Jurkat, Clone E6-1 (cell line): ENCODE measurements at places on chromosomes 3 and 15.

- no peak for DNase-seq
These were observed 769.5 kb downstream of the GRM7 start for GRCh38 chr3:7630351-7630911.

DNA sequence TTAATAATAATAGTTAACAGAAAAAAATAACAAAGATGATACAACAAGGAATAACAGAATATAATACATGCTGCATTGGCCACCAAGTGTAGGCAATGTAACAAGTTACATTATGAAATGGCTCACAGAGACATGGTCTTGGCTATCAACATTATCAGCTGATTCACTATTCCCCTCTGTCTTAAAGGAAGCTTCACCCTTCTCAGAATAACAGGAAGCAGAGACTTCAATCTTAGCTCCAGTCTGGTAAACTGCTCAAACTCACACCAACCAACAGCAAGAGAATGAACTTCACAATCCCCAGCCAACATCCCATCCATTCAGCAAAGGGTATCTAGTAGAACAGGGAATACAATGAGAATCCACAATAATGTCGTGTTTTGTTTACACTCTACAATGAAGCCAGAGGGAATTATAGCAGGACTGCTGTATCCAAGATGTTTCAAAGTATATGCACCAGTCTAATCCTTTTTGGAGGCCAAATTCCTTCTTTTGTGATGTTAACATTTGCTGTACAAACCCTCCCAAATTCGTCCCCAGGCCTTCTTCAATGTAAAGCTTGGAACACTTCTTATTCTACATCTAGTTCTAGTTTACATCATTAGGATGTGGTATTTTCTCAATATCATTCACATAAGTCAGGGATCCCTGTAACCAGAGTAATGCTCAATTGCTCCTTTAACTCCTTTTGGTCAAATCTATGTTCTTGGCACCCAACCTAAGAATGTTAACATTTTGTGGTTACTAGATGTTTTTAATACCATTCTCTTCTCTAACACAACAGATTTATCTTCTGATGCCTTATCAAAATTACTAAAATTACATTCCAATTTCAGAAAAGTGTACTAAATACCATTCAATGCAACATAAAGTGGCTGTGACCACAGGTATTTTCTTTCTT, 52.4 kb upstream of the CMSS1 start:
- no peak for DNase-seq

GRCh38 chr3:102745881-102746280, 311.1 kb downstream of the ZPLD1 start:
- no peak for DNase-seq

DNA sequence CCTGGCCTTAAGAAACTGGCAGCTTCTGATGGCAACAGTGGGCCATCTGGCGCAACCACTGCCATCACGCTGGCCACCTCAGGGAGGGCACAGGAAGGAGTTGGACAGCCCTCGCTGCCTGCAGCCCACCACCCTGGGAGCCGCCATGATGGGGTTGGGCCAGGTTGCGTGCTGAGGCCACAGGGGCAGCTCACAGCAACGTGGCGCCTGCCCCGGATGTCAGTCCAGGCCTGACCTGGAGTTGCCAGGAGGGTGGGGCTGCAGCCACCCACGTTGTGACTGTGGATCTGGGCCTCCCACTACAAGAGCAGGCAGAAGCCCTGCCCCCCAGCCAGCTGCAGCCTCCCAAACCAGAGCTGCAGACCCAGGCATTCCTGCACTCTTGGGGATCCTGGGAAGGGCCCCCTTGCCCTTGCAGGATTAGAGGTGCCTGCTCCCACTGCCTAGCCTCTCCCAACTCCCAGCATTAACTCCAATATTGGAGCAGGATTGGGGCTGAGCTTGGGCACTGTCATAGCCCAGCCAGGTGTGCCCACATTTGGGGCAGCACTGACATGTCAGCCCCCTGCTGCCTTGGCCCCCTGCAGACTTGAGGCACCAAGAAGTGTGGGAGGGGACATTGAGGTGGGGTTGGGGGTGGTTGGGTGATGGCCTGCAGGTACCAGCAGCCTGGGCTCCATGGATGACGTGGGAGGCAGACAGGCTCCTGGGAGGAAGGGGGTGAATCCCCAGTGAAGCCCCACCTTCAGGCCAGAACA, 468.9 kb upstream of the CCDC54 start:
- no peak for DNase-seq

DNA sequence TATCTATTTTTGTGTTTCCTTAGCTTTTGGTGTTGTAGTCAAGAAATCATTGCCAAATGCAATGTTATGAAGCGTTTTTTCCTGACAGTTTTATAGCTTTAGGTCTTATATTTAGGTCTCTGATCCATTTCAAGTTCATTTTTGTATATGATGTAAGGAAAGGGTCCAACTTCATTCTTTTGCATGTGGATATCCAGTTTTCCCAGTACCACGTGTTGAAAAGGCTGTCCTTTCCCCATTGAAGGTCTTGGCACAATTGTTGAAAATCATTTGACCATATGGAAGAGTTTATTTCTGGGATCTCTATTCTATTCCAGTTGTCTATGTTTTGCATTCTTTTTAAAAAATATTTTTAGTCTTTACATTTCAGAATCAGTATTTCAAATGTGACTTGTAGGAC, 14.6 kb upstream of the SNRPN start:
- no peak for DNase-seq

GRCh38 chr3:133747373-133747772, 1.2 kb downstream of the TF start:
- DNase-seq = no peak

- DNase-seq = no peak
These were observed 5.3 kb downstream of the PLSCR2 start for GRCh38 chr3:146464005-146464595.

GRCh38 chr15:60283936-60284335, 113.8 kb downstream of the ANXA2 start:
- DNase-seq = no peak

- DNase-seq = no peak
These were observed 567.2 kb upstream of the TBL1XR1 start for GRCh38 chr3:177764377-177764912.

DNA sequence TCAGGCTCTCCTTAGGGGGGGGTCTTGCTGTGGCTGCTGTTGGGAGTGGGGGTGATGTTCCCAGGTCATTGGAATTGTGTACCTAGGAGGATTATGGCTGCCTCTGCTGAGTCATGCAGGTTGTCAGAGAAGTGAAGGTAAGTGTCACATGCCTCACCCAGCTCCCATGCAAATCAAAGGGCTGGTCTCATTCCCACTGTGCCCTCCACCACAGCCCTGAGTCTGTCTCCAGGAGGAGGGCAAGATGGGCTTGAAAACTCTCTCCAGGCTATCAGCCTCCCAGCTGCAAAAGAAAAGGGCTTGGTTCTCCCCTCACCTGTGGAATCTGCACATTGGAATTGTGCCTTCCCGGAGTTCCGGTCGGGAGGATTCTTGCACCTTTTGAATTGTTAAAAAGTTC, 580.5 kb downstream of the NSUN3 start:
- no peak for DNase-seq

- DNase-seq = no peak
These were observed 2.3 kb downstream of the FLNB start for GRCh38 chr3:58010562-58010961.

DNA sequence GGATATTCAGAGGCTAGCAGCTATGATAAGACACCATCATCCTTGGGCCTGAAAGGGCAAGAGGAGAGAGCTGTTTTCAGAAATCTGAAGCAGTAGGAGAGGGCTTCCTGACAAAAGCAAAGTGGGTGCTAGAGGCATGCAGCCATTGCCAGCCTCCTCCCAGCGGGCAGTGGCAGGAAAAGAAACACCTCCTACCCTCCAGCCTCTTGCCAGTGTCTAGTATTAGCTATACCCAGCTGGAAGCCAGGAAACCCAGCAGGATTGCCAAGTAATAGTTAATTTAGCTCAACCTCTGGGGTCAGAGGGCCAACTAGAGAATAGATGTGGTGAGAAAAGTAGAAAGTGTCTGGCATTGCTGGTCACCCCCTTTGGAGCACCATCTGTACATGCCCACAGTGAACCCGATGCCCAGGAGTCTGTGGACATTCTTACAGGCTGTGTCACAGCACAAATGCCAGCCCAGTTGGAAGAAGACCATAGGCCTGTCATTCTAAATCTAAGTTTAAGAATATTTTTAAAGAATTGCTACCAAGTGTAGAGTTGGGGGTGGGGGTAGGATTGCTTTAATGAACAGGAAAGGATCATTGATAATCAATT, 85.3 kb downstream of the HCN4 start:
- DNase-seq = no peak

DNA sequence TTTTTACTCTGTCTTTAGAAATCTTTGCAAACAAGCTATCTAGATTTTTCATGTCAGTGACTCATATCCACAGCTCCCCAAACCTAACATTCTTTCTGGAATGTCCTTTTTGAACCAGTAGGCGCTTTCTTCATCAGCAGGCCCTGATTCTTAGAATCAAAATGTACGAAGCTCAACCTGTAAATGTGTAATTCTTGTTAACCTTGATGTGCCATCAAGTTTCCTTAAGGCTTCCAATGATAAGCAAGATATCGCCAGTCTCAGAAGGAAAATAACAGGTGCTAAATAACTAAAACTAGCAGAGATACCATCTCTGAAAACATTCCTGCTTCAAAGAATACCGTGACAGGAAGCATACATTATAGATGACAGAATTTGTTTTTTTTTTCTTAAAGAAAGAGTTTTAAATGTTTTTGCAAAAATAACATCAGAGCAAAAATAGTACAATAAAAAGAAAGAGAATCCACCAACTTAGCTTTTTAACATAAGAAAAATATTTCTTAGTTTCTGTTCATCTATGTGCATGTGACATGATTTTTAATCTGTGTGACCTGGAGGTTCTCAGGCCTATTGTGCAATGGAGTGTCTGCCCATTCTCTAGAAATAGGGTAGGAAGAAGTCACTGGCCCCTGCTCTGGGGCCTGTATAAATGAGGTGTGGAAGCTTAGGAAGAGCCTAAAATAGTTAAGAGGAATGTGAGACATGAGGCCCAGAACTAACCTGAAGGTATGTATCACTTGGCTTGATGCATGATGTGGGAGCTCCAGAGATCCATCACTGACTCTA, 14.7 kb upstream of the SECISBP2L start:
- DNase-seq = peak; percentile 8

DNA sequence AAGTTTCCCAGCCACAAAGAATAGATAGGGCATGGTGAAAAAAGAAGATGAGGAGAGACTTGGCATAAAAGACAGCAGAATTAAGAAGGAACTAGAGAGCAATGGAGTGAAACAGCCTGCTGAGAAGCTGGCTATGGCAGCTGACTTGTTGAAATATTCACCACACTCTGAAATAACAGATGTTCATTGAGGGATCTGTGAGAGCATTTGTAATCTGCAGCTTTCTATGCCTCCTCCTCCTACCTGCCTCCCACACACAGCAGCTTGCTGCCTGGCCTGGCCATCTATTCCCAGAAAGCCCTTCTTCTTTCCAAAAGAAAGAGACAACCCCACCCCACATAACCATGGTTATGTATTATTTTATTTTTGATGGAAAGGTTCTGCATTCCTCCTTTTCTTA, 303.9 kb downstream of the GAP43 start:
- DNase-seq = no peak

DNA sequence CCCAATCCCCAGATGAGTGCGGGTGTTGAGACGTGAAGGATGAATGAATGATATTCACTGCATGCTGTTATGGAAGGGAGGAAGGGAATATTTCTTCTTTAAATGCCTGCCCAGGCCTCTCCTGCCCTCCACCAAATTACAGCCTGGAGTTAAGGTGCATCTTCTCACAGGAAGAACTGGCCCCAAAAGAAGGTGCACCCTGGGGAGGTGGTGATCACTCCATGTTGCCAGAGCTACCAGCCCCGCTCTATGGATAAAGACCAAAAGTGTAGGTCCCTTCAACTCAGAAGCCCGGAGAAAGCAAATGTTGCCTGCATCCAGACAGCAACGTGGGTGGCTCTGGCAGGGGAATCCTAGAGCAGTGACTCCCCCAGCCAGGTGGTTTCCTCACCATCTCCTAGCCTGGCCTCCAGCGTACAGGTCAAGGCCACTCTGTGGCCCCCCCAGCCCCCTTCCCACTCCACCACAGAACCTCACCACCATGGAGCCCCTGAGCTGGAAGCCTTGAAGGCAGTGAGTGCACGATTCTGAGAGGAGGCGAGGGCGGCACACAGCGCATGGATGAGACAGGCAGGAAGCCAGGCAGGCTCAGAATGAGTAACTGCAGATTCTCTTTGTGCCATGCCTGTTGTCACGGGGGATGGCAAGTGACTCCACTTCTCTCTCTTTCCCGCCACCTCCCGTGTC, 3.5 kb upstream of the VIPR1 start:
- no peak for DNase-seq

GRCh38 chr3:46102059-46102779, 74.9 kb upstream of the XCR1 start:
- no peak for DNase-seq

DNA sequence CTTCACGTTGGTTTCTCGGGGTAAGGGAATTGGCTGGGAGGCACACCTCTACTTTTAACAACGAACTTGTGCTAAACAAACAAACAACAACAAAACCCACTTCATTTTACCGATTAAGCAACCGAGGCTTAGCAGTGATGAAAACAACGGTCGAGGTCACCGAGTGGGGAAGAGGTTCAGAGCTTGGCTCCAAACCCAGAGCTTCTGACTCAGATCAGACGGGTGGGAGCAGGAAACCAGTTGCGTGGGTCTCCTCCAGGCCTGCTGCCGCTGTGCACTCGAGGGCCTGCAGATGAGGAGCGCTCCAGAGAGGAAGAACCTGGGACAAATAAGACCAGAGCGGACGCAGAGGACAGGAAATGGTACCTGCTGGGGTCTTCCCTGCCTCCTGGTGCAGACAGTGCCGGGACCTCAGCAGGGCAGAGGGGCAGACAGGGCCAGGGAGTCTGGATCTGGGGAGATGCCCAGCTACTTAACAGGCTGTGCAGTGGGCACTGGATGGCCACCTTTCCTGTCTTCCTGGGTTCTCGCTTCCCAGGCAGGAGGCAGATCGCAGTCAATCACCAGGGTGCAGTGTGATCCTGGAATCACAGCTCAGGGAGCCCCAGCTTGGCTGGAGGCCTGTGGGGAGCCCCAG, 99.0 kb upstream of the MEF2A start:
- no peak for DNase-seq

GRCh38 chr3:12829886-12830784, 11.2 kb downstream of the RPL32 start:
- no peak for DNase-seq

GRCh38 chr3:66338927-66339326, 118.1 kb downstream of the SLC25A26 start:
- no peak for DNase-seq

DNA sequence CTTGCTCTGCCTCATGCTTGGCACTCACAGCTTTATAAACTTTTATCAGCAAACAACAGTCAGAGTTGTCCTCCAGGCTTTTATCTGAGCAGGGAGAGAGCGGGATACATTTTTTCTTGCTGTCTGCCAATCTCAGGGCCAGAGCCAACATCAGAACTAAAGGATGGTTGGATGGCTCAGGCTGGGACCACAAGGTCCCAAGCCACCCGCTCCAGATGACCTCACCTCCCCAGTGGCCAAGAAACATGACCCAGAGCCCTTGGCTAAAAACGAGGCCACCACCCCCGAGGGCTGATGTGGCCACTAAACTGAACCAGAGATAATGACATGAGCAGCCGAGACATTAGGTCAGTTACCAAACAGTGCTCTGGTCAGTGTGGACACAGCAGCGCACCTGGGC, 18.8 kb upstream of the SPATA12 start:
- no peak for DNase-seq

- no peak for DNase-seq
These were observed 1144.5 kb downstream of the TUSC7 start for GRCh38 chr3:117853923-117854668.

- no peak for DNase-seq
These were observed 21.2 kb downstream of the GPR156 start for GRCh38 chr3:120263792-120264191.
